ENCODE measurements at places on chromosomes 5 and 9.

GRCh38 chr9:83920469-83920926 is 734 bp downstream of the KIF27 start:
- no peak for DNase-seq

GRCh38 chr5:84215521-84215920 is 169.2 kb downstream of the EDIL3 start:
- no peak for DNase-seq

DNA sequence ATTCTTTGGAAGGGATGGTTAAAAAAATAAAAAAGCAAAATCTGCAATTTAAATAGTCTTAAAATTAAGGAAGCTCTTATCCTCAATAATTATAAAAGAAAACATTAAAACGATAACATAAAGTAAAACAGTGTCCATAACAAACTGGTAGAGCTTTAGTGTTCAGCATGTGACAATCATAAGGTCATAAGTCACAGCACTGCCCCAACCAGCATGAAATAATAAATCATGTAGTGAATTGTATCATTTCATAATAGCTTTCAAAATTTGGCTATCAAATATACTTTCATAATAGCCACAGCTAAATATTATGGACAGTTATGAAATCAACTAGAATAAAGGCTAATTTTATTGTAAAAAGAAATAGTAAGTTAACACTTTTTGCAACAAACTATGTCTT is 10.0 kb downstream of the NR3C1 start:
- no peak for DNase-seq

DNA sequence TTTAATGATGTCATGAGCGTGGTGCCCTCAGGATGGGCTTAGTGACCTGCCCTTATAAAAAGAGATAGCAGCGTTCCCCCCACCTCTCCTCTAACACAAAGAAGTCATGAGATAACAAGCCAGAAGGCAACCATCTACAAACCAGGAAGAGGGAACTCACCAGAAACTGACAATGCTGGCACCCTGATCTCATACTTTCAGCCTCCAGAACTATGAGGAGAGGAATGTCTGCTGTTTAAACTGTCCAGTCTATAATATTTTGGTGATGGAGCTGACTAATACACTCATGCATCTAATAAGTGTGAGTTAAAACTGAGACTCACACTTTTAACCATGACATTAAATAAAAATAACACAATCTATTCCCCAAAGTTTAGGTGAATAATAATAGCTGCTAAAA is 156.1 kb upstream of the SPEF2 start:
- no peak for DNase-seq

GRCh38 chr5:142548739-142549275 is 137.1 kb downstream of the FGF1 start:
- peak; percentile 69 for DNase-seq

GRCh38 chr9:126609191-126609590 is 4.5 kb upstream of the LMX1B start:
- no peak for DNase-seq

DNA sequence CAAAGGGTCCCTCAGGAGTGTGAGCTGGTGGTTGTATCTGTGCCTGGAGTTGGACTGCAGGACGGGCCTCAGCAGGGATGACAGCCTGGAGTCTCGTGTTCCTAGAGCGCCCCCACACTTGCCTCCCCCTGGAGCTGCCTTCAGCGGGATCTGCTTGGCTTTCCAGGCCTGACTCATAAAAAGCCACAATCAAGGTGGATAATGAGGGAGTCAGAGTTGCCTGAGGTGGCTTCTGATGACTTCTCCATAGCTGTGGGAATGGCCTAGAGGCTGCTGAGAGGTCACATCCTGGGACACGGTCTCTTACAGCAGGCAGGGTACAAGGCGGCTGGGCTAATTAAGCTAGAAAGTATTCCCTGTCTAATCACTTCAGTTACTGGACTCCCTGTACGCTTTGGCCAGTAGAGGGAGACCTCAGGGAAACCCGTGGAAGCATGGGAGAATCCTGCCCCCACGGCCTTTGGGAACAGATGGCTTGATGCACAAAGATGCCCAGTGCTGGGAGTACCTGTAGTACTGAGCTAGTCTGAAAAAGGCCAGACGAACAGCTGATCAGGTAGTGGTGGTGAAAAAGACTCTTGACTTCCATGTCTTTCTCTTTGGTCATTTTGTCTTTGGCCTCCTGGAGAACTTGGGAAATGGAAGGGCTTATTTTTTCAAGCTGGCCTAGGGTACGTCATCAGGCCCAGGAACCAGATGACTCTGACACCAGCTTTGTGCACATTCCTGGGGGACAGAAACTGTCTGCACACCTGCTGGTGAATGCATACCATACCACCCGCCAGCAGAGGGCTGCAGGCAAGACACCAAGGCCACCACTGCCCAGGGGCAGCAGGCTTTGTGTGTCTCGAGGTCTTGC is 16.1 kb upstream of the FRRS1L start:
- DNase-seq: peak; percentile 94

DNA sequence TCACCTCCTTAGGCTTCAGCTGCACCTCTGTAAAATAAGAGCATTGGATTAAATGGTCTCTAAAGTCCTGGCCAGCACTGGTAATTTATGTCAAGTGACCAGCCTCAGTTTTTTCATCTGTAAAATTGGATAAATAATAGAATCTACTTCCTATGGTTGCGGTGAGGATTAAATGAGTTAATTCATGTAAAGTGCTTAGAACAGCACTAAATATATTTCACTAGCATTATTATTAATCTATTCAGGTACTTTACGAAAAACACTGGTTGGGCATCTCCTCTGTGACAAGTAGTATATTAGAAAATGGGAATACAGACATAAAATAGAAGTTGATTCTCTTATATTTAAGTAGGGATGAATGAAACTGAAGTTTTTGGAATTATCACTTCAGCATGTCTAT is 13.8 kb upstream of the TMEM245 start:
- DNase-seq: no peak

DNA sequence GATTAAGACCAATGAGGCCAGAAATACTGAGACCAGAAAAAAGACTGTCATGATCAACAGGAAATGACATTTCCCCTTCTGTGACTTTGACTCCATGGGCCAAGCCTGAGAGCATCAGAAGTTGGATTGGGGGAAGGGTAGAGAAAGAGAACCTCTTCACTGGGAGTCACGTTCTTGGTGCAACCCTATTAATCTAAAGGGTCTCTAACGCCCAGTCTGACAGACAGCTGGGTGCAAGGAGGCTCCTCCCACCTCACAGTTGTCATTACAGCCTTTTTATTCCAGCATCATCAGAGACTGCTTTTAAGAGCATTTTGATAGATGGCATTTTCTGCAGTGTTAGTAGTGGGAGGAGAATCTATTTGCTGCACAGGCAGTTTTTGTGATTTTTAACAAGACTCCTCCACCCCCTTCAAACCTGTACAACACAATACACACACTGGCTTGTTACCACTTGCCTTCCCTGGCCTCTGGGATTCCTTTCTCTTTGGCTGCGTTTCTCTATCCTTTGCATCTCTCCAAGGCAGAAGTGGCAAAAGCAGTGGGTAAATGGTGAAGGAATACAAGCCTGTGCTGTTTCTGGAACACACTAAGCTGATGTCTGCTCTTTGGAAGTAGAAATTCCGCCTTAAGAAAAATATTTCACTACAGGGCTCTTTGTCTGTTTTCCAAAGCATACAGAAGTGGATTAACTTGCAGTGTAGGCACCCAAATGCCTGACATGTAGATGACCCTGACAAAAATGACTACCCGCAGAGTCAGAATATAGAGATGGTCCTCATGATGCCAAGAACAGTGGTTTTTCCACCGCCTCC is 310.4 kb upstream of the ZNF608 start:
- no peak for DNase-seq

GRCh38 chr5:69213513-69214215 is 21.0 kb upstream of the CDK7 start:
- DNase-seq: no peak

DNA sequence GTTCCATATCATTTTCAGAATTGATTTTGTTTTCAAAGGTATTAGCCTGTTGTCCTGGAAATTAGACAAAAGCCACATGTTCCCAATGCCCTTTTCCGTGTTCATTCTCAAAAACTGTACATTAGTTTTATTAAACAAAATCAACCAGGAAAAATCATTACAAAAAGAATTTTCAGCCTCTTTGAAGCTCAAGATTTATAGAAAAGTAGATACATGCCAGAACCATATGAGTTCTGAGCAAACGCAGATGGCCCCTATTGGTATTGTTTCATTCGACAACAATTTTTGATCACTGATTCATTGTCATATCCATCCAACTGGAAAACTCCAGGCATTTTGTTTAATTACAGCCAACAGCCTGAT is 148.5 kb upstream of the GRAMD2B start:
- no peak for DNase-seq

- no peak for DNase-seq
Measured at GRCh38 chr5:126233256-126233655, 190.0 kb upstream of the GRAMD2B start.

GRCh38 chr5:116343961-116344360 is 230.7 kb downstream of the SEMA6A start:
- no peak for DNase-seq

- DNase-seq: no peak
Measured at GRCh38 chr9:126805554-126806262, 868 bp downstream of the ZBTB43 start.

GRCh38 chr5:161548487-161549094 is 2.1 kb upstream of the GABRB2 start:
- no peak for DNase-seq

- no peak for DNase-seq
Measured at GRCh38 chr9:18658804-18659705, 185.1 kb downstream of the ADAMTSL1 start.

- no peak for DNase-seq
Measured at GRCh38 chr9:133881671-133882381, 110.3 kb downstream of the VAV2 start.

GRCh38 chr5:15938186-15938585 is 241.4 kb downstream of the MARCHF11 start:
- DNase-seq: no peak

DNA sequence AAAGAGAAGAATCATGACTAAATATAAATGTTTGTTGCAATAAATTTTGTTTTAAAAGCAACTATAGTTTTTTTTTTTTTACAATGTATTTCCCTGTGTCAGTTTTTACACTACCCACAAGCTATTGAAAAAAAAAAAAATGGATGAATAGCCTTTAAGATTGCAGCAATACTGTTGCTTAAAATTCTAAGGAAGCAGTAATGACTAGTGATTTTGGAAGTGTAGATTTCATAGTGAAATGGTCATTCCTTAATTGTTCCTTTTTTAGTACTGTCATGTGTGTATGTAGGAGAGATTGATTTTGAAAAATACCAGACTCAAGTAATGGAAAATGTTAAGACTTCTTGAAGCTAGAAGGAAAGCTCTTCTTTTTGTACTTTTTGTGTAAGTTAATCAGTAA is 53.1 kb downstream of the NDUFS4 start:
- DNase-seq: no peak

GRCh38 chr5:97097326-97098230 is 44.8 kb downstream of the LIX1 start:
- DNase-seq: no peak

- no peak for DNase-seq
Measured at GRCh38 chr9:125540497-125540896, 166.5 kb downstream of the MAPKAP1 start.

DNA sequence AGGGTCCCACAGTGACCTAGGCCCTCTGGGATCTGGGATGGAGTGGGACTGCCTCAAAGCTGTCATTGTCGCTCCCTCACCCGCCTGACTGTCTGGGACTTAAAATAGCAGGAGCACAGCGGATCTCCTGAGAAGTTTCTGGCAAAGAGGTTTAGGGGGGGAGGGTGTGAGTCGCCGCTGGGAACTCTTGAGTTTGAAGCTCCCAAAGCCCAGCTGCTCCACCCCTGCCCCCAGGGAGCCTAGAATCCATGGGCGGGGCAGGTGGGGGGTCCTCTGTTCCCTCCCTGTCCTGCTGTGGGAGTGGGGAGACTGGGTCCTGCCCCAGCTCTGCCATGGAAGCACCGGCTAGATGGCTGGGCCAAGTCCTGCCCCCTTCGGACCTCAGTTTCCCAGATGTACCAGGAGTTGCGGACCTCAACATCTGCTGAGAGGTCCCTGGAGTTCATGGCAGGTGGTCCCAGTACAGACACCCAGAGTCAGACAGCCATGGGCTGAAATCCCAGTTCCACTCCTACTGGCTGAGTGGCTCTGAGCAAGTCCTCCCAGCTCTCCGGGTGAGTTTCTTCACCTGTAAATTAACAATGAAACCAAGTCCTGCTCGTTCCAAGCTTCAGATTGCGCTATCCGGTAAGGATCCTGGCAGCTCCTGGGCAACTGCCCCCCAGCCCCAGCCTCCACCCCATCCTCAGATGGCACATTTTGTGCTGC is 985 bp upstream of the WDR38 start:
- DNase-seq: no peak

DNA sequence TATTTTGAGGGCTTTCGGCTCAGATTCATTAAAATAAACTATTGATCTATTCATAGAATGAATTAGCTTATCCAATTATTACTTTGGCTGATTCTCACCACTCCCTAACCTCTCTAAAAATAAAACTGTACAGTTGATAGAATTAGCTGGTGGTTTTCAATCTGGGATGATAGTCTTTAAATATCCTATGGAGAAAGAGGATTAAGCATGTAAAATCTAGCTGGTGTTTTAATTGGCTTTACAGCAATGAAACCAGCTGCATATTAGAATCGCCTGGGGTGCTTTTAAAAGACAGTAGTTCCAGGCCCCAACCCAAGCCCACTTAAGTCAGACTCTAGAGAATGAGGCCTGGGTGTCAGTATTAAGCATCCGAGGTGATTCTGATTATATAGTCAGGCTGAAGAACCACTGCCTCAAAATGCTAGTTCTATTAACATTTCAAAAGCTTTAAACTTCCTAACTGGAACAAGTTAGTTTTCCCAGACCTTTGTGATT is 95.1 kb downstream of the MAP1B start:
- DNase-seq: no peak

DNA sequence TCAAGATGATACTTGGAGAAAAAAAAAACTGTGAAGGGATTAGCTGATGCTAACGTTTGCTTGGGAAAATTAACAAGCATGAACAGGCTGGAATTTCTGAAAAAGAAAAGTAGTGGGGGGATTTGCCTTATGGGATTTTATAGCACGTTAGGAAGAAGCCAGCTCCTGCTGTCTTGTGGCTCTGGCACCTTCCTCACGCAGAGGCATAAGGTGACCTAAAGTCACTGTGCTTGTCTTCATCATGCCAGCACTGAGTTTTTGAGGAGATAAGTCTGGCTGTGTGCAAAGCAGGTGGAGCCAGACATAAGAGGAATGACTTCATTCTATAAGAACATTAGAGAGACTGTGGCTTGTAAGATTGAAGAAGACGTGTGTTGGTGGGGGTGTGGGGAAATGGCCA is 94.4 kb upstream of the MAP1B start:
- no peak for DNase-seq

GRCh38 chr5:27708534-27708933 is 670.1 kb upstream of the CDH9 start:
- DNase-seq: no peak

- DNase-seq: no peak
Measured at GRCh38 chr5:173646692-173647091, 30.2 kb upstream of the BOD1 start.

GRCh38 chr5:115842089-115842935 is 577 bp downstream of the AP3S1 start:
- peak; percentile 38 for DNase-seq

Data from NCI-H524 treated with DMSO at 0.1 percent for 48 hours (cell line).